ENCODE measurements at places on chromosomes 2 and 18.

DNA sequence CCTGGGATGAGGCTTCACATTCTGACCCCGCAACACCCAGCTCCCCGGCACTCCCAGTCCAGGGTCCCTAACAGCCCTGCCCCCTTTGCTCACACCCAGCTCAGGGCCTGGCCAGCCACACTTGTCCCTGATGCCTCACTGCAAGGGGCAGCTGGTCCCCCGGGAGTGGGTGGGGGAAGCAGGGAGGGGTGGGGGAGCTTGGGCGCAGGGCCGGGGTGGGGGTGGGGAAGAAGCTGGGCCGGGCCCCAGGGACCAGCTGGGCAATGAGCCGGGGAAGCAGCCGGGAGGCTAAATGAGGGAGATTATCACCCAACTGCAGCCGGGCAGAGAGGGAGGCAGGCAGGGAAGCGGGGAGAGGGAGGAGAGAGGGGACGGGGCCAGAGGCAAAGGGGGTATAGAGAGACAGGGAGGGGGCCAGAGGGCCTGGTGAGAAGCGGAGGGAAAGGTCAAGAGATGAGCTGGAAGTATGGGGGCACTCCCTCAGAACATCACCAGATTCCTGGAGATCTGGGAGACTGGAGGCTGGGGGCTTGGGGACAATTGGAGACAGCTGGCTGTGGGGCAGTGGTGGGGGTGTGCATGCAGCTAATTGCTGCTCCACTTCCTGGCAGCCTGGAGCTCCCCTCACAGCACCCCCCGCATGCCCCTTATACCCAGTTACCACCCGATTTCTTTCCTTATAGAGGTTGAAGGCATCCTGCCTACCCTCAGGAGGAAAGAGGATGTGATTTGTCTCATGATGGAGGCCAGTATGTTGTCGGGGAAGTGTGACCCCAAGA is 2.5 kb upstream of the ASIC4 start:
- no peak for DNase-seq

DNA sequence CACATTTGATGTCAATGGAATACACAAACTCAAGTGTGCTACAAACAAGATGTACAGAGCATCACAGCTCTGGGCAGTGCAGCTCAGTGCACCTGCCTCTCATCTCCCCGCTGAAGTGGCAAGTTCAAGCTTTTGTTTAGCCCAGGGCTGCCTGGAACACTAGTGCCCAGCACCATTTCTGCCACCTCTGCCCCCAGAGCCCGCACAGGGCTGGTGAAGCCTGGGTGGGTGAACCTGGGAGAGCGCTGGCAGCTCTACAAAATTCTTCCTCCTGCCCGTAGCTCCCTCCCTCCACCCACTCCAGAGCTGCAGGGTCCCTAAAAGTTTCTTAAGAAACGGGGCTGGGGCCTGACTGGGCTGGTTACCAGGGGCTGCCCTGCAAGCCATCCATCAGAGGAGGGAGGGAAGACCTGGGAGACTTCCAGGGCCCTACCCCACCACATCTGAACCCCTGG is 1.5 kb downstream of the HES6 start:
- DNase-seq, result no peak

DNA sequence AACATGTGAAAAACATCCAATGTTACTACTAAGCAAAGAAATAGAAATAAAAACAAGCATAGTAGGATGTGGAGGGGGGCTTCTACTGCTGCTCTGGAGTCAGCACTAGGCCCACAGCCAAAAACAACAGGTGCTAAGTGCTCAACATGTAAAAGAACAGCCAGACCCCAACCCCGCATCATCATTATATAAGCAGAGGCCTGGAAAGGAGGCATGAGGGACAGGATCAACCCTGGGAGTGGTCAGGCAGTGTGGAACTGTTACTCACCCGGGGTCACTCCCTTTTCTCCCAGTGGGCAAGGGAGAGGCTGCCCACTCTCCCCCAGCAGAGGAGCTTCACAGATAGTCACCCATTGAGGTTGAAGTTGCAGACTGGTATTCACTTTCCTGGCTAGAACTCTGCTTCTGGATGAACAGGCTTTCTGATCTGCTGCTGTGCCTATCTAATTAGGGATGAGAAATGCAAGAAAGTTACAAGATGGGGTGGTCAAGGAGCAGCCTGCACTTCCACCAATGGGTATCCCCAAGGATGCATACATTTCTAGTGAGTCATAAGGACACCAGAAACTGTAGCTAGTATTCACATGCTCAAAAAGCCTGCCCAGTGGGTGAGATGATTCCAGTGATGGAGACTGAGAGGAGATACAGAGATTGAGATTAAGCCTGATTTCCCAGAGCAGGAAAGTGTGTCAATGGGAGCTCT is 480.1 kb upstream of the TCF4 start:
- DNase-seq, result no peak

DNA sequence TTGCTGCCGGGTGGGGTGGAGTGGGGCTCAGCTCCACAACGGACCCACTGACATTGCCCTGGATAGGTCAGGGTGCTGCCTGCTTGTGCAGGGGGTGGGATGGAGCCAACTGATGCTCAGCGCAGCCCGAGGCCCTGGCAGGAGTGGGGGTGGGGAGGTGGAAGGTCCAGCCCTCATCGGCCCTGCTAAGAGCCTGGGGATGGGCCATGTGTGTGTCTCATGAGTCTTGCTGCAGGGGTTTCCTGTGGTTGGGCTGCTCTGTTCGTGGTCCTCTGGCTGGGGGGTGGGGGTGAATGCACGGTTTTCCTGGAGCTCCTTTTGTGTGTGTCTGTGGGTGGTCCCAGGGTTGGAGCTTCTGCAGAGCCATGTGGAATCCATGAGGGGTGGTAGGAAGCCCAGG is 39.4 kb upstream of the GALR1 start:
- DNase-seq, result peak; percentile 71

DNA sequence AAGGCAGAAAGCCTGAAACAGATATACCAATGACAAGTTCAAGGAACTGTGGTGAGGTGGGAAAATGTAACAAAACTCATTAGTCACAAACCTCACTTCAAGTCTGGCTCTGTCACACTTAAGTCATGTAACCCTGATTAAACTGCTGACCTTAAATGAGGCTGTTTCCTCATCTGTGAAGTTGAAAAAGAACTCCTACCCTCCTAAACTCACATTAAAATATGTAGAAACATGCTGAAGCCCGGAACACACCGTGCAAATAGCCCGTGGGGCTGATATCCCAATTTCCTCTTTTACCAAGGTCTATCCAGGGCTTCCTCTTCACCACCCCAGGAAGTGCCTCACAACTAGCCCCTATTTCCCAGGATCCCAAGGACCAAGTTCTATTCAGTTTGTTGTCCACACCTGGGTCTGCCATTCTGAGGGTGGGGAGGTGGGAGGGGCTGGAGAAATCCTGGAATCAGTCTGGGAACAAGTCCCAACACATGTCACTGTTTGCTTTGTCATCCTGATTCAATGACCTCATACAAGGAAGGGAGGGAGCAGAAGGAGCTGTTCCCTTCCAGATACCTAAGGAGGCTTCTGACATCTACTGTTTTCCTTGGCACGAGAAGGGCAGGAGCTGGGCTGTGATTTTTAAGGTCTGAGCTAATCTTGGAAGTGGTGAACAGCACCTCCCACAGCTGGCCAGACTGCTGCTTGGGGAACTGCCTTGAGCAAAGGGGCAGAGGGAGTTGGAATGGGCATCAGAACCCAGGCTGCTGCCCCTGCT is 42.3 kb downstream of the SLC4A1AP start:
- DNase-seq, result no peak

DNA sequence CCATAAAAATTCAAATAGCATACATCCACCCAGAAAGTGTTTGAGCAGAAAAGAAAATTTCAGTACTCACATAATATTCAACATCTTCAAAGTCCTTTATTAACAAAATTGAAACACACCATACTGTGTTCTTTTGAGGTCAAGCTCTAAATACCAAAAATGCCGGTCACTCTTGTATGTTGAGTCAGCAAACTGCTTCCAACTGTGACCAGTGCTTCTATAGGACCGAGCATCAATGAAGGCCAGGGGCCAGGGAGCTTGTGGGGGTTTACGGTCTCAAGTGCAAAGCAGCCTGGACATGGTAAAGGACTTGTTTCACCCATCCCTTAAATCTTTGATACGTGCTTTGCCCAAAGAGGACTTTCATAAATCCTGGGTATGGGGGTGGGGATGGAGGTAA is 112.7 kb upstream of the REV1 start:
- DNase-seq, result no peak

- DNase-seq, result no peak
Observed at GRCh38 chr2:236945431-236946016, 140.2 kb upstream of the COPS8 start.

GRCh38 chr2:149661844-149662243 is 74.3 kb upstream of the MMADHC start:
- no peak for DNase-seq

GRCh38 chr2:29450596-29451222 is 335.5 kb downstream of the CLIP4 start:
- DNase-seq, result no peak

DNA sequence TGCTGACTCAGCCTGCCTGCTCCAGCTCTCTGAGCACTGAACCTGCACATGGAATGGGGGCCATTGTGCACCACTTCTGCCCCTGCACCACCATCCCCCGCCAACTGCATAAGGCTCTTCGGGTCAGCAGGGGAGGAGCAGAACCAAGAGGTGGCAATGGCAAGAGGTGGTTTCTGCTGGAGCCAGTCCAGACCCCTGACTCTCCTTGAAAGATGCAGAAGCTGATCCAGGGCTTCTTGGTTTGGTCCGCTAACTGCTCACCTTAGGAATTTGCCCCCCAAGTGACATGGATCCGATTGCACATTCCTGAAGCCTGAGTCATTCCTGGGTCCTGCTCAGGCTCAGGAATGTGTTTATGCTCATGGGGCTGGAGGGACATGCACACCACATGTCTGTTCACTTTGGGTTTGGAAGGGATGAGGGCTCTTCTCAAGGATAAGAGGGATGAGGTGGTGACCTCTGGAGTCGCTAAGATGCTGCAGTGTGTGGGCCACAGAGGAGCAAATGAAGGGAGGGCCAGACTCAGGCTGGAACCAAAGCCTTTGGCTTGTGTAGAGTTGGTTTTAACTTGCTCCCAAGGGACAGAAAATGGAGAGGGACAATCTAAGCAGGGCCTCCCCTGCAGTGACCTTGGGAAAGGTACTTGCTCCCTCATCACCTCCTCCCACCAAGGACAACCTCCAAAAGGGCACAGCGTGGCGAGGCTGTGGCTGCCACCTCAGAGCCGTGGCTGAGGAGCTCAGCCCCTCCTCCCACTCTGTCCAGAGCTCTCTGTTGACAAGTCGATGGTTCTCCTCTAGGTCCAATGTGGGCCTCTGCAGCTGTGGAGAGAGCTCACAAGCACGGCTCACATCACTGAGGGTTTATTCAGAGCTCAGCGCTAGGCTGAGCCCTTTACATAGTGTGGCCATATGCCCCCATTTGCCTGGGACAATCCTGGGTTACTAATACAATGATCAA is 66.2 kb downstream of the HS1BP3 start:
- no peak for DNase-seq

DNA sequence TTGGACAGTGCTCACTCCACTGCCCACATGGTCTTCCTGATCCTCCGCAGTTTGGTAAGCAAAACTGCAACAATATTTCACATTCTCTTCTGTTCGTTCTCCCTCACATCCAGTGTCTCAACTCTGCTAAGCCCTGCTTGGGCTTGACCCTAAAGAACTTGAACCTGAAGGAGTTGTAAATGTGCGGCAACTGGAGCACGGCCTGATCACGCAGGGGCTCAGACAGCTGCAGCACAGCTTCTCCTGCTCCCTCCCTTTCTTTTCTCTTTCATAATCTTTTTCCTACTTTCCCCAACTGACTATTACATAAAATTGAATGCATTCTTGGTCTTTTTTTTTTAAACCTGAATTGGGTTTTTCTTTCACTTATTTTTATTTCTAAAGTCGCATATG is 10.2 kb downstream of the CYRIA start:
- no peak for DNase-seq

GRCh38 chr2:229873123-229873581 is 48.7 kb downstream of the TRIP12 start:
- no peak for DNase-seq

GRCh38 chr18:26556573-26556972 is 8.2 kb upstream of the KCTD1 start:
- no peak for DNase-seq

- DNase-seq, result no peak
Observed at GRCh38 chr18:79583426-79583825, 96.2 kb upstream of the CTDP1 start.

- DNase-seq, result no peak
Observed at GRCh38 chr2:1754046-1754445, 9.7 kb upstream of the PXDN start.

DNA sequence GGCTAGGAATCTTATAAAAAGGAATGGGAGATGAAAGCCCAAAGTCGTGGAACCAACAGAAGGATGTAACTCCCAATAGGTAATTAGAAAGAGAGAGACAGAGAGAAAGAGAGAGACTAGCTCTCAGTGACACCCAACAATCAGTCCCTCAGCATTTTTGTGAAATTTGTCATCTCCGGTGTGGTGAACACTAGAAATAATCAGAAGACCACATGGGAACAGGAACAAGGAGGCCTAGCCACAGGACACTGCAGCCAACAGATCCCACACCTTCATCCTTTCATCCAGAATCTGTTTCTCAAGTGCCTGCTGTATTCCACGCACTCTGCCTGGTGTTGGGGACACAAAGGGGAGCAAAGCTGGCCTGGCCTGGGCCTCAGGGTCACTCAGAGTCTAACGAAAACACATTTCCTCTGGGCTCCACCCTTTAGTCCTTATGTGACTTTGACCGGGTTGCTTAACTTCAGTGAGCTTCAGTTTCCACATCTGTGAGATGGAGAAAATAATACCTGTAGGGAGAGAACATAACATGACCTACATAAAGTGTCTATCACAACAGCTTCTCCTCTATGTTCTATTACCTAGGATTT is 53.1 kb downstream of the EHD3 start:
- no peak for DNase-seq

DNA sequence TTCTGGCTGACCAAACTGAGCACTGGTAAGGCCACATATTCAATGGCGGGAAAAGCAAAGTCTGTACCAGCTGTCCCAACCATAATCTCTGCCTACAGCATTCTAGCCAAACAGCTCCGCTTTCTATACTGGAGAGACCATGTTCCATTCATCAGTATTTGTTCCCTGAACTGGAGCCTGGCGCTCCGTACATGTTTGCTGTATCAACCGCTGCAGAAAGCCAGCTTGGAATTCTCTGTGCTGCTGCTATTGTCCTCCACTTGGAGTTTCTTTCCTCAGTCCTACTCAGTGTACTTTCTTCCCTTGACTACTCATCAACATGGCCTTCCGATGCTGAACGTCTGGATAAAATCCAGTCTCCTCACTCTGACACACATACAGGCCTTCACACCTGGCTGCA is 1.9 kb downstream of the COA5 start:
- DNase-seq, result no peak

All from DND-41 (cell line).